Vagina (tissue), 2 donors: ENCODE measurements at places on chromosomes 13 and 19.

DNA sequence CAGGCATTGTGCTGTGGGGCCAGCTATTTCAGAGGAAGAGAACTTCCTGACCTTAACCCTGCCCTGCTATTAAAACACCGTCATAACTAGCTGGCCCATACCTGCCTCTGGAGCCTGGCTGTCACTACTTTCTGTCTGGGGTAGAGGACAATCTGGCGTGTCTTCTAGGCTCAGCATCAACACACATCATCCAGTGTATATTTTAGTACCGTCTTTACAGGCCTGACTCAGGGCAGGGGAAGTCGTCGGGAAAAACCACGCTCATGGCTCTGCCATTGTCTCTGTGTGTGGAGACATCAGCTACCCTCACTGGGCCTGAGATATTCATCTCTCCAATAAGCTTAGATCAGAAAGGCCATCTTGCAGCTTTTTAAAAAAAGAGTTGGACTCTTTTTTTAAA, 151.1 kb downstream of the KATNAL1 start:
- no peak for DNase-seq

DNA sequence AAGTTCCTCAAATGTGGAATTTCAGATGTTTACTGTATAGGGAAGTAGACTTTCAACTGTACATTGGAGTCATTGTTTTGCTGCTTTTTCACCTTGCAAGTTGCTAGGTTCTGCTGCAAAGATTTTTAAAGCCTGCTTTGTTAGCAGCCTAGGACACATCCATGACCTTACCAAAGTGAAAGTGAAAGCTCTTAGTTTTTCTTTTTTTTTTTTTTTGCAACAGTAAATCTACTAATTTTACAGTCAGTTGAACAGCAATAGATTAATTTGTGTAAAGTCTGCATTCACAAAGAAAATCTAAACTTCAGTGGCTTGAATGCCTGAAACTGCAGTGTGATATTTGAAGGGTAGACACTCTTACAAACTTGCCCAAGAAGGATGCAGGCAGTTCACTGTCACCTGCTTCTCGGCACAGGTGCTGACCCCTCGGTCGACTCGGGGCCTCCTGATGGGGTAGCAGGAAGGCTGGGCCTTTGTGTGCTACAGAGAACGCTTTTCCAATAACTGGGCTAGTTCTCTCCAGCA, 5.0 kb upstream of the MTIF3 start:
- no peak for DNase-seq

- no peak for DNase-seq
Measured at GRCh38 chr13:41418027-41418426, 39.3 kb upstream of the RGCC start.

- DNase-seq: no peak
Measured at GRCh38 chr13:34628209-34628682, 313.8 kb upstream of the NBEA start.

DNA sequence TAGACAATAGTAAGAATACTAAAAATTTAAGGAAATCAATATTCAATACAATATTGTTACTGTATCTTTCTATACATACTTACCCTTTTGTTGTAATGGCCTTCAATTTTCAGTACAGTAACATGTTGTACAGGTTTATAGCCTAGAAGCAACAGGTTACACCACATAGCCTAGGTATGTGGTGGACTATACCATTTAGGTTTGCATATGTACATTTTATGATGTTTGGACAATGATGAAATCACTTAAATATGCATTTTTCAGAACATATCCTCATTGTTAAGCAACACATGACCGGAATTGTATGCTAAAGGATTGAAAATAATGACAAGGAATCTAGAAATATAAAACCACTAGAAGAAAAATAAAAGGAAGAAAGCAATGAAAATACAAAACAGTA, 611.4 kb downstream of the DACH1 start:
- no peak for DNase-seq

- DNase-seq: no peak
Measured at GRCh38 chr13:32125221-32125689, 93.7 kb downstream of the FRY start.
